ENCODE measurements at places on chromosomes 1 and 21.

GRCh38 chr1:232558954-232559353, 71.0 kb downstream of the SIPA1L2 start:
- no peak for DNase-seq

DNA sequence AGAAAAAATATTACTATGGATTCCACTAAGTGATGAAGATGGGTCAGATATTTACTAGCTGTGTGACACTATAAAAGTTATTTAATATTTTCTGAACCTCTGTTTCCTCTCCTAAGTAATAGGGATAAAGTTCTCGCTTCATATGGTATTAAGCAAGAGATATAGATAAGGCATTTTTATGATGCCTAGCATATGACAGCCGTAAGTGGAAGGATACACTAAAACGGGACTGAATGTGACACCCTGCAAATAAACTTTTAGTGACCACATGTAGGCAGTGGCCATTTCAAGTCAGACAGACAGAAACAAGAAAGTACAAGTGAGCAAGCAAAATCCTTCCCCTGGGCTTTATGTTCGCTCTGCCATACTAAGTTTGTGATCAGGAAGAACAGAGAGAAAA, 14.2 kb downstream of the GBP3 start:
- DNase-seq = no peak

- peak; percentile 43 for DNase-seq
These were observed 11.3 kb upstream of the BMP8B start for GRCh38 chr1:39799770-39800470.

DNA sequence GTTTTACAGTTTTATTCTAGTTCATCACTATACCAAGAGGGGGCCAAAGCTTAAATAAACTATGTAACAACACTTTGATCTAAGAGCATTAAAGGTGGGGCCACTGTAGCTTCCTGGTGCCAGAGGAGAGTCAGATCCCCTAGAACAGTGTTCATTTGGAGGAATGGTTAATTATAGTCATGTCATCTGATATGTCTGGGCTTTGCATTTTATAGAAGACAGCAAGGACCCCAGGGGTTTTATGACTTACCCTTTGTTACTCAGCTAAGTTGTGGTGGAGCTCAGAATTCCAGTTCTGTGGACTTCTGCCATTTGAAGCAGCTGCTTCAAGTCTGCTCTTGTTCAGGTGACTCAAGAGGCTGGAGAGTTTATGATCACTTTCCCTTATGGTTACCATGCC, 16.7 kb downstream of the KDM4A start:
- no peak for DNase-seq

DNA sequence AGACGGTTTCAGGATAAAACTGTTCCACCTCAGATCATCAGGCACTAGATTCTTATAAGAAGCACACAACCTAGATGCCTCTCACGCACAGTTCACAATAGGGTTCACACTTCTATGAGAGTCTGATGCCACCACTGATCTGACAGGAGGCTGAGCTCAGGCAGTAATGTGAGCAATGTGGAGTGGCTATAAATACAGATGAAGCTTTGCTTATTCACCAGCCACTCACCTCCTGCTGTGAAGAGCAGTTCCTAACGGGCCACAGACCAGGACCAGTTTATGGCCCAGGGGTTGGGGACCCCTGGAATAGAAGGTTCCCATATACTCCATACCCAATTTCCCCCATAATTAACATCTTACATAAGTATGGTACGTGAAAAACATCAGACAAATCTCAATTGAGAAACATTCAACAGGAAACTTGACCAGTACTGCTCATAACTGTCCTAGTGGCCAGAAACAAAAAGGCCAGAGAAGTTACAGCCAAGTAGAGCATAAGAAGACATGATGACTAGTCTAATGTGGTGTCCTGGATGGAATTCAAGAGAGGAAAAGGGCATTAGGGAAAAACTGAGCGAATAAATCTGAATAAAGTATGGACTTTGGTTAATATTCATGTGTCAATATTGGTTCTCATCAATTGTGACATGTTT, 24.7 kb upstream of the IGSF5 start:
- DNase-seq = no peak

DNA sequence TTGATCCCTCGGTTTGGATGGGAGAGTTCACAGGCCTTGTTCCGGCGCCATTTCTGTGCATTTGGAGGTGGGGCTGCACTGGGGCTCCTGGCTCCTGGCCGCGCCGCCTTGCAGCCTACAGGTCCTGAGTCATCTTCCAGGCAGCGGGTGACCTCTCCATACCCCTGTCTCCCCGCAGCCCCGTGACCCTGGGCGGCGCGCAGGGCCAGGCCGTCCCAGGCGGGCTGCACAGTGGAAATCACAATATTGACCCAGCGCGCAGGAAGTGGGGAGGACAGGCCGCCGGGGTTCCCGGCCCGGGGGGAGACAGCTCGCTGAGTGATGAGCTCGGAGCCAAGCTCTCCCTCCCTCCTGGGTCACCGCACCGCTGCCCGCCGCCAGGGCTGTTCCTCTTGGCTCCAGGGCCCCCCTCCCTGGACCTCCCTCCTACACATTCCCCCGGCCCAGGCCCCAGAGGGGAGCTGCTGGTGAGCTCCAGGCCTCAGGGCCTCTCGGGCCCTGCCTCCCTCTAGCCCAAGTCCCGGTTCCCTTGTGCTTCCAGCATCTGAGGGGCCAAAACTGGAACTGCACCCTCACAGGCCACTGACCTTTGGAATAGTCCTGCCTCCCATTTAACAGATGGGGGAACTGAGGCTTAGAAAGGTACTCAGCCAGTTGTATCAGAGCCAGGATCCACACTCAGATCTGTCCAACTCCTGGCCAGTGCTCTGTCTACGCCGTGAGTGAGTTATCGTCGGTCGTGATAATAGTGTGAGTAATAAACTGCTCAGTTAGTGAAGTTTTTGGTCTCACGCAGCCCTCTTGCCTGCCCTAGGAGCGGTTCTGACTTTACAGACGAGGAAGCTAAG, 142.9 kb upstream of the WNT4 start:
- no peak for DNase-seq

DNA sequence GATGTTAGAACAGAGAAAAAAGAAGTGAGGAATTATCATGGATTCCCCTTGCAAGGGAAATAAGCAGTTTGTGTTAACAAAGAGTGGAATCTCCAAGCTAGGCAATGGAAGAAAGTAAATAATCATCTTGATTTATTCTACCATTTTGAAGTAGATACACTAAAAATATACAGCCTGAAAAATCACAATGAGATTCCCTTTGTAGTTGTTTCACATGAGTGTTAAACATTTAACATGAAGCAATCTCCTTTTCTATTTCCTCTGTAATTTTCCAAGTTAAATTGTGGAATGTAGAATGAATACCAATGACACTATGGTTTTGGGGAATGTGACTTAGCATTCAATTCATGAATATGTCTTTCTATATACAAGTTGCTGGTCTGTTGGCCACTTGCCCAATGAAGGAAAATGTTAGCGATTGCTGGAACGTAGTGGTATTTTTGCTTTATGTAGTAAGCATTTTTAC, 5.7 kb downstream of the TGFB2 start:
- no peak for DNase-seq

- DNase-seq = no peak
These were observed 8.0 kb downstream of the SMCP start for GRCh38 chr1:152886085-152886484.

- no peak for DNase-seq
These were observed 55.0 kb upstream of the TRAPPC10 start for GRCh38 chr21:43957128-43957571.

- peak; percentile 29 for DNase-seq
These were observed 20.8 kb upstream of the ECE1 start for GRCh38 chr1:21311016-21311415.

GRCh38 chr1:26607186-26607585, 77.6 kb downstream of the RPS6KA1 start:
- no peak for DNase-seq

GRCh38 chr1:15843826-15844572, 3.5 kb upstream of the SPEN start:
- DNase-seq = no peak

DNA sequence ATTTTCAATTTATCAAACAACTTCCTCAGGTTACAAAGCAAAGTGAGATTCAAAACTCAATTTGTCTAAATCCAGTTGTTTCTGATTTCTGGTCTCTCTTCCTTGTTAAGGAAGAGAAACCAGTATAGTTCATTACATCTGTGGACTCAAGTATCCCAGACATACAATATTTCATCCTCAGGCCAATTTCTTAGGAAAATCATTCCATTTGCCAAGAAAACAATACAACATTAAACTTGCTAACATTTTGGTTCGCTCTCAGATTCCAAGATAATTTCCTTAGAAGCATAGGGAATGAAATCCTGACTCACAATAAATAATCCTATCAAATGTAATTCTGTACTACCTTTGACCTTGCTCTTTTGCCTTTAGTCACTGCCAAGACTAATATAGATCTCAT, 11.2 kb upstream of the TTLL7 start:
- no peak for DNase-seq

DNA sequence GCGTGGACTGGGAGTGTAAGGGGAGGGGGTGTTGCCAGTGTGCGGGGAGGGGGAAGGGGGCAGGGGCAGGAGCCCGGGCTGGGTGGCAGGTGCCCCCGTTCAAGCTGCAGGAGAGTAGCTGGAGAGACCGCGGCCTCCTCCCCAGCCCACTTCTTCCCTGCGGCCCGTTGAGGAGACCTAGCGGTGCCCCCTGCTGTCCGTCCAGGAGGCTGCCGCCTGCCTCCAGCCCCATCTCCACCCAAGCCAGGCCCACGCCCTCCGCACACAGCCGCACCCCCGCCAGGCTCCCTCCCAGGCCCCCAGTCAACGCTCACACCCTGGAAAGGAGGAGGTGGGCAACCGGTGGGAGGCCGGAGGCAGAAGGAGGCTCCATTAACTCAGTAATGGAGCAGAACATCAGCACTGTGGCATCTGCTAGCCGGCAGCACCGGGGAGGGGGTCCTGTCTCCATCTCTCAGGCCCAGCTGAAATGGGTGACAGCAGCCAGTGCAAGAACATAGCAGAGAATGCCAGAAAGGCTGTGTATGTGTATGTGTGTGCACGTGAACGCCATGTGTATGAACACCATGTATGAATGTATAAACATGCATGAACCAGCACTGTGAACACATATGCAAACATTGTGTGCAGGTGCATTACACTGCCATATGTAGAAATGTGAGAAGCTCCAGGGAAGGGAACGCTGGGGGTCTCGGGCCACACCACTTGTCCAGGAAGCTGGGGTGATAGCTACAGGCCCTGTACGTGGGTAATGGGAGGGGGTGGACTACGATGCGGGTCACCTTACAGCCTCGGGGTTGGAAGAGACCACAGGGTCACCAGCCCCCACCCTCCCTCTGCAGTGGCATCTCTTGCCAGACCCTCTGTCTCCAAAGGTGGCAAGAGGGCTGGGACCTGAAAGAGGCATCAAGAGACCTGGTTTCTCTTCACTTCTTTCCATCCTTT, 84.6 kb downstream of the SYT2 start:
- DNase-seq = no peak

GRCh38 chr1:153639280-153639679, 5.4 kb downstream of the CHTOP start:
- no peak for DNase-seq

DNA sequence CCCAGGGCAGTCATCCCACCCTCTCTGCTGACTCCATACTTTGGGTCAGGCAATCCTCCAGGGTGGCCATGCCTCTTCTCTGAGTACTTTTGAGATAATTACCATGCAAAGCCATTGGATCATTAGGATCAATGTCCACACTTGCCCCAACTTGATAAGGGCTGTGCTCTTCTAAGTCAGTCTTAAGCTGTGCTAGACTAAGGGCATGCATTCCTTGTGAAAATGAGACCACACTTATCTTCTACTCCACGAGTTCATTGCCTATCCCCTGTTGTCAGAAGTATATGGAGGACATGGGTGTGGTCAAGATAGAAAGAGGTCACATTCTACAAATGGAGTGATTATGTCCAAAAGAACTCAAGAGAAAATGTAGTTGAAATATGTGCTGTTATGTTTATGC, 18.9 kb upstream of the SSX2IP start:
- no peak for DNase-seq

DNA sequence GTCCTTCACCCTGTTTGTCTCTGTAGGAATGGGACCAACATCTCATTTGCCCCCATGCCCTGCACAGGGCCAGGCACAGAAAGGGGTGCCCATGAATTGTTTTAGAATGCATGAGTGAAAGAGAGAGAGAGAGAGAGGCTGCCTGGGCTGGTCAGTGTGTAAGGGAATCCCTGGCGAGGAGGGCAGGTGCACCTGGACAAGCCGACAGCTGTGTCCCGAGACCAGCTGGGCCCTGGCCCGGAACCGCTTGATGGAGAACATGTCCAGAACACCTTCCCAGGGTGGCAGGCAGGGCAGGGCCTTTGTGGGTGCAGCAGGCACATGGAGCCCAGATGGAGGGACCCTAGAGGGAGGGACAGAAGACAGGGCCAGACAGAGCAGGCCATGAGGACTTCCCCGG, 22.7 kb downstream of the SPOCD1 start:
- DNase-seq = no peak

DNA sequence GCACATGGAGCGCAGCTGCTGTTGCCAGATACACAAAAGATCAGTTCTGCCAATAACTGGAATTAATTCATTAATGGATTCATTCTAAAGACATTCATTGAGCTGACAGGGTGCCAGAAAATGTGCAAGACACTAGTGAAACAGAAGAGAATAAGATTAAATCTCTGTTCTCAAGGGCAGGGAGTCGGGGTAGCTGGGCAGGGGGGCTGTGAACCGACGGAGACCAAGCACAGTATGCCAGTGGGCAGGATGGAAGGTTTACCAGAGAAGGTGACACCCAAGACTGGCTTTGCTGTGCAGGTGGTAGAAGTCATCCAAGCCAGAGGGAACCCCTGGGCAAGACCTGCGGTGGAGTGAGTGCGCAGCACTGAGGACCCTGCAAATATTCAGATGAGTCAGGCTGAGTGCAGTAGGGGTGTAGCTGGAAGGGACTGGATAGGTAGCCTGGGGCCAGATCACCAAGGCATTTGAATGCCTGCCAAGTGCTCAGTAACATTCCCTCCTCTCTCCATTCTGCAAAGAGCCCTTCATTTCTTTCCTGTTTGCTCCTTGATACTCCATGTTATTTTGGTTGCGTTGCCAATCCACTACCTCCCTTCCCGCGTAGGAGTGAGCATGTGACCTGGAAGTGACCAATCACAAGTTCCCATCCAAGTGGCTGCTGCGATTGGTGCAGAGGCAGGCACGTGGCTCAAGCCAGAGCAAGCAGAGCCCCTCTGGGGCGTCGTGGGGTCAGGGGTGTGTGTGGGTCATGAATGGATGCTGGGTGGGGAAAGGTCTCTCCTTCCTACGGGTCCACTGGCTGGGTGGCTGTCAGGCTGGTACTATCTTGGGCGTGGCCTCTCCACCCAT, 413.1 kb downstream of the PTPRU start:
- no peak for DNase-seq

DNA sequence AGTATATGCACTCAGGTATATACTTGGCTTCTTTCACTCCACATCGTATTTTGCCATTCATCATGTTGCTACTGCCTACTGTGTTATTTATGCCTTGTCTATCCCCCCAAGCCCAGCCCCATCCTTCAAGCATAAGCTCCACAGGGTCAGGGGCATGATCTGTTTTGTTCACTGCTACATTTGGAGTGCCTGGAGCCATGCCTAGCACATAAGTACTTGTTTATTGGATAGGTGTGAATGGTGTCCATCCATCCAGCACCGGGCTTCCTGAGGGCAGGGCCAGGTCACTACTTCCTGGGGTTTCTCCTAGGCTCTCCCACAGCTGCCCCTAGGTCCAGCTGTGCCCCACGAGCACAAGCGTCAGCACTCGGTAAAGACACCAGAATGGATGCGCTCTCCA, 289.0 kb upstream of the VAMP3 start:
- DNase-seq = no peak
